ENCODE measurements at places on chromosomes 2 and 18.
A peak's percentile ranks its signal among the peaks of the same experiment; 100 is the strongest.

GRCh38 chr18:77765468-77765867 lies 515.8 kb downstream of the GALR1 start:
- DNase-seq: peak; percentile 65
- H3K27me3 ChIP-seq: no peaks in the 10 kb centered on the region
- no peak overlapping the region for H3K4me3 ChIP-seq
- peaks cover 39% of the 10 kb centered on the region for H3K4me1 ChIP-seq
- no peak overlapping the region for H3K27ac ChIP-seq
- no peaks in the 10 kb centered on the region for H3K36me3 ChIP-seq

- H3K4me1 ChIP-seq: no peaks in the 10 kb centered on the region
- H3K4me3 ChIP-seq: no peak overlapping the region
- peaks cover 2% of the 10 kb centered on the region for H3K36me3 ChIP-seq
- no peak for DNase-seq
- no peak overlapping the region for H3K27ac ChIP-seq
These were observed 7.5 kb downstream of the LCLAT1 start for GRCh38 chr2:30454571-30454970.

GRCh38 chr18:55998801-55999385 lies 410.9 kb upstream of the TCF4 start:
- H3K27me3 ChIP-seq: no peaks in the 10 kb centered on the region
- peak overlapping the region; percentile 25 for H3K27ac ChIP-seq
- DNase-seq: no peak
- peaks cover 61% of the 10 kb centered on the region for H3K4me1 ChIP-seq
- peaks cover 2% of the 10 kb centered on the region for H3K36me3 ChIP-seq

GRCh38 chr2:172361360-172361759 lies 66.0 kb upstream of the ITGA6 start:
- H3K4me1 ChIP-seq: peaks cover 15% of the 10 kb centered on the region
- H3K27me3 ChIP-seq: no peaks in the 10 kb centered on the region
- H3K4me3 ChIP-seq: no peak overlapping the region
- no peak for DNase-seq

GRCh38 chr2:192236136-192236535 lies 41.4 kb upstream of the TMEFF2 start:
- no peaks in the 10 kb centered on the region for H3K36me3 ChIP-seq
- no peak overlapping the region for H3K27ac ChIP-seq
- H3K4me3 ChIP-seq: no peak overlapping the region
- H3K4me1 ChIP-seq: no peaks in the 10 kb centered on the region

Data from neural crest cell (in vitro differentiated cells).